ENCODE measurements at places on chromosomes 7 and 10.

GRCh38 chr7:26603631-26604030, 260.8 kb downstream of the SKAP2 start:
- no peak for DNase-seq

DNA sequence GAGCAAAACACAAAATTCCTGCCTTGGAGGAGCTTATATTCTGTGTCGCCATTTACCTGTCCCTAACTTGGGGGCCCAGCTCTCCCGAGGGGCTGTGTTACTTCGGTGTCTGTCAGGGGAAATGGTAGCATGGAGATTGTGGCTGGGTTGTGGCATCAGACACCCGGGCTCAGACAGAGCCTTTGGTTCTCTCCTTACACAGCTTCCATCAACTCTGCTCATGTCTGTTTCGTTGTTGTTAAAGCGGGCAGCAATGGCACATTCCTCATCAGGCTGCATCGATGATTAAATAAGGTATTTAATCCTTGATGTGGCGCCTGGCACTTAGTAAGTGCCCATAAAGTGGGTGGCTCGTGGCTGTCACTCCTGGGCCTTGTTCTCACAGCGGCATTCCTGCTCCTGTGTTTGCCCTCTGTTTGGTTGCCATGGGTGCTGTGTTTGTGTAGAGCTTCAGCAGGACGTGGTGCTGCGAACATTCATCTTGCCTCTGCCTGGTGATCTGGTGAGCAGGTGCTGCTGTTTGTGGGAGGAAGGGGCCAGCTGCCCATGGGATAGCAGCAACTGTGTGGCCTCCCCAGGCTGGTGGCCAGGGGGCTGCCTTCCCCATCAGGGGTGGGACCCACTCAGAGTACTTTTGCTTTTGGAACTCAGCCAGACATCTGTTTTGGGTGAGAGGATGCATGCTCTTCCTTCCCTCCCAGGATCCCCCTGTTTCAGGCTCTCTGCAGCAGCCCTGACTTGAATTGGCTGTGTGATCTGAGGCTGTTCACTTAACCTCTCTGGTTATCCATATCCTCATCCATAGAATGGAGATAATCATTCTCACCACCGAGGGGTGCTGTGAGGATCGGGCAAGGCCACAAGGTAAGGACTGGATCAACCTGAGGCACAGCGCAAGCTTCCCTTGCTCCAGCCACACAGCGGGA, 207.2 kb upstream of the SVIL start:
- DNase-seq = peak; percentile 84

- DNase-seq = no peak
Measured at GRCh38 chr7:138834583-138834982, 36.6 kb upstream of the ATP6V0A4 start.

- peak; percentile 13 for DNase-seq
Measured at GRCh38 chr10:88918191-88918905, 34.2 kb downstream of the ACTA2 start.

DNA sequence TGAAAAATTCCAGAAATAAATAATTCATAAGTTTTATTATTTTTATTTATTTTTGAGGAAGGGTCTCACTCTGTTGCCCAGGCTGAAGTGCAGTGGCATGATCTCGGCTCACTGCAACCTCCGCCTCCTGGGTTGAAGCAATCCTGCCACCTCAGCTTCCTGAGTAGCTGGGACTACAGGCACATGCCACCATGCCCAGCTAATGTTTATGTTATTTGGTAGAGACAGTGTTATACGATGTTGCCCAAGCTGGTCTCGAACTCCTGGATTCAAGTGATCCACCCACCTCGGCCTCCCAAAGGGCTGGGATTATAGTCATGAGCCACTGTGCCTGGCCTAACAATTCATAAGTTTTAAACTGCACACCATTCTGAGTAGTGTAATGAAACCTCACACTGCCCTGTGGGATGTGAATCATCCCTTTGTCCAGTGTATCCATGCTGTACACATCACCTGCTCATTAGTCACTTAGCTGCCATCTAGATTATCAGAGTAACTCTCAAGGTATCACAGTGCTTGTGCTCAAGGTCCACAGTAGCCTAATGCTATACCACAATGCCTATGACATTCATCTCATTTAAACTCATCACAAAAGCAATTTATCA, 17.9 kb downstream of the RTKN2 start:
- peak; percentile 6 for DNase-seq
